SW480 (cell line): ENCODE measurements at places on chromosomes 11 and 22.

GRCh38 chr11:129077191-129077590 is 114.9 kb downstream of the ARHGAP32 start:
- no peak for DNase-seq

DNA sequence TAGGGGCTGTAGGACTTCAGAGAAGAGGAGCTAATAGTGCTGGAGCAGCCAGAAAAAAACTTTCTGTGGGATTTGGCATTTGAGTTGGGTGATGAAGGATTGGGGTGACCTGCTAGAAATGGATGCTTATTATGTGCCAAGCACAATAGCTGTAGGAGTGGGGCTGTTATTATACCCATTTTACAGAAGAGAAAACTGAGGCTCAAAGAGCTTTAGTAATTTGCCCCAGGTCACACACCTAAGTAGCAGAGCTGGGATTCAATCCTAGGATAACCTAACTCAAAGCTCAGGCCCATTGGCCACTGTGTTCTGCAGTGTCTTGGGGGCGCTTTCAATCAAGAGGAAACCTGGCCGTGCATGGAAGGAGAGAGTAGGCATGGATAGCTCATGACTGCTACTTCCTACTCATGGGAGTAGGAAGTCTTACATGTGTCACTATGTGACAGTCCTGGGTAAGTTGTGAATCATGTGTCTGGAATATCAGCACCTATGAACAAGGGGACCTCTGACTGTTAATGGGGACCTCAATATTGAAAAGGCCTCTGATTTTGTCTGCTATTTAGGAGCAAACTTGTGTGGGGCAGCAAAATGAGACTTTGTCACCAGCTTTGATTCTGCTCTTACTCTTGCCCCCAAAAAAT is 6.1 kb upstream of the ELF5 start:
- DNase-seq: peak; percentile 9

GRCh38 chr11:108679045-108679444 is 14.2 kb downstream of the DDX10 start:
- no peak for DNase-seq

DNA sequence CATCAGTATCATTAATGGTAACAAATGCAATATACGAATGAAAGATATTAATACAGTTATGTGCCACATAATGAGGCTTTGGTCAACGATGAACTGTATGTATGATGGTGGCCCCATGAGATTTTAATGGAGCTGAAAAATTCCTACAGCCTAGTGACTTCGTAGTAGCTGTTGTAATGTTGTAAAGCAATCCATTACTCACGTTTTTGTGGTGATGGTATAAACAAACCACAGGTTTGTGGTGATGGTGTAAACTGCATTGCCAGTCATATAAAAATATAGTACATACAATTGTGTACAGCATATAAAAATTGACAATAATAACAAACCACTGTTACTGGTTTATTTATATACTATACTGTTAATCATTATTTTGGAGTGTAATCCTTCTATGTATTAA is 27.4 kb upstream of the GRIA4 start:
- DNase-seq: peak; percentile 68

DNA sequence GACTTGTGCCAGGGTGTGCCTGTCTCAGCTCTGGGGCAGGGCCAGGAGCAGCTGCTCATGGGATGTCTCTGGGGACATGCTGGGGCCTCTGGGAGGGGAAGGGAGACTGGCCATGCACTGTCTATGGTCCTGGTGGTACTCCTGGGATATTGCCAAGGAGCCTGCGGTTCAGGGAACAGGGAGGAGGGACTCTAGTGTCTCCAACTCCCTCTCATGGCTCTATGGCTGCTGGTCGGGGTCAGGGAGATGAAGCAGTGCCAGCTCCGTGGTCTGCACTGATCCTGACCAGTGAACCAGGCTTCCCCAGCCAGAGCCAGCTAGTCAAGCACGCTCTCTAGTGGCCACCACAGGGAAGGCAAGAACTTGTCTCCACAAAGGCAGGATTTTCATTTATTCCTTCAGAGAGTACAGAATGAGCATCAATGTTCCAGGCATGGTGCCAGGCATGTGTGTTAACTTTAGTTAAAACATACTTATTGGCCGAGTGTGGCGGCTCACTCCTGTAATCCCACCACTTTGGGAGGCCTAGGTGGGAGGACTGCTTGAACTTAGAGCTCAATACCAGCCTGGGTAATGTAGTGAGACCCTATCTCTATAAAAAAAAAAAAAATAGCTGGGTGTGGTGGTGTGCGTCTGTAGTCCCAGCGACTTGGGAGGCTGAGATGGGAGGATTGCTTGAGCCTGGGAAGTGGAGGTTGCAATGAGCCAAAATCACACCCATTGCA is 2.5 kb upstream of the BEST1 start:
- DNase-seq: peak; percentile 84

DNA sequence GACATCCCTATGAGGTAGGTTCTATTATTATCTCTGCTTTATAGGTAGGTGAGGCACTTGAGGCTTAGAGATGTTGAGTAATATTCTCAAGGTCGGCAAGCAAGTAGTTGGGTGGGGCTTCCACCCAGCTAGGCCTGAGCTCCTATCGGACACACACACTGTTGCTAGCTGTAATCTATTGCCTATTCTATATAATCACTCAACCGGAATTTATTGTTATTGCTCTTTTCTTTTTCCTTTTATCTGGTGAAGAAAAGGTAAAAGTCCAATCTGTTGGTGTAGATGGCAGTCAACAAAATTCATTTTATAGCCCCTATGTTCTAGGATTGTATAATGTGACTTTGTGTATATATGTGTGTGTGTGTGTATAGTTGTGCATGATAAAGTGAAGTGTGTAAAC is 3.4 kb downstream of the OR9Q2 start:
- peak; percentile 47 for DNase-seq

- DNase-seq: no peak
These were observed 1.1 kb upstream of the C11orf65 start for GRCh38 chr11:108468478-108468864.

GRCh38 chr22:20887375-20887774 is 28.6 kb downstream of the SNAP29 start:
- DNase-seq: no peak

GRCh38 chr11:1260023-1260501 is 37.2 kb downstream of the MUC5B start:
- peak; percentile 37 for DNase-seq

DNA sequence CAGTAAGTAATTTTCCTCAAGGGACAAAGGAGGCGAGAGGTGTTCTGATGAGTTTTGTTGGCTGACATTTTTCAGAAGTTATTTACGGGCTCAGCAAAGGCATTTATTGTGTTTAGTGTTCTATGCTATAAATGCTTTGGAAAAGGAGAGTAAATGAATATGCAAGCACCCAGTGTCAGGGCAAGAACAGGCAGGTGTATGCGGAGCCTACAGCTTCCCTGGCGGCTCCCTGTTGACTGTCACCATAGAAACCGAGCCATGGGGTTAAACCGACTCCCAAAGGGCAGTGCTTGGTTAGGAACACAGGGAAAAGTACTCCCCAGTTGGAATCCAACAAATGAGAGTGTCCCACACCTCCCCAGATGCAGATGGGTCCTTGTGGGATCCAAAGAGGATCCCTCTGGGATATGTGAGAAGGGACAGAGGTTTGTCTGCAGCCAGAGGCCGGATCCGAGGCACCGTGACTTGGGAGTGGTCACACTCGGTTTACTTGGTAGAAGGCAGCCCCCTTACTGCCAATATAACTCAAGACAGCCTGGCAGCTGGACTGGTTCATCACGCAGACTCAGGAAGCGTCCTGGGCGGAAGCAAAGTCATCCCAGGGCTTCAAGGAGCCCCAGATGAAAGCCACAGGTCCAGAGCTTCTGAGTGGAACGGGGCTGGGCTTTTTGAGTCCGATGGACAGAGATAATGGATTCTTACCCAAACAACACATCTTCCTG is 329.7 kb downstream of the CTTN start:
- DNase-seq: peak; percentile 37

GRCh38 chr11:122306831-122307391 is 190.9 kb upstream of the BLID start:
- DNase-seq: no peak

GRCh38 chr11:46361283-46362155 is 14.3 kb downstream of the DGKZ start:
- no peak for DNase-seq
